Astrocyte of the hippocampus (primary cell): ENCODE measurements at places on chromosomes 2 and 18.
A peak's percentile ranks its signal among the peaks of the same experiment; 100 is the strongest.

DNA sequence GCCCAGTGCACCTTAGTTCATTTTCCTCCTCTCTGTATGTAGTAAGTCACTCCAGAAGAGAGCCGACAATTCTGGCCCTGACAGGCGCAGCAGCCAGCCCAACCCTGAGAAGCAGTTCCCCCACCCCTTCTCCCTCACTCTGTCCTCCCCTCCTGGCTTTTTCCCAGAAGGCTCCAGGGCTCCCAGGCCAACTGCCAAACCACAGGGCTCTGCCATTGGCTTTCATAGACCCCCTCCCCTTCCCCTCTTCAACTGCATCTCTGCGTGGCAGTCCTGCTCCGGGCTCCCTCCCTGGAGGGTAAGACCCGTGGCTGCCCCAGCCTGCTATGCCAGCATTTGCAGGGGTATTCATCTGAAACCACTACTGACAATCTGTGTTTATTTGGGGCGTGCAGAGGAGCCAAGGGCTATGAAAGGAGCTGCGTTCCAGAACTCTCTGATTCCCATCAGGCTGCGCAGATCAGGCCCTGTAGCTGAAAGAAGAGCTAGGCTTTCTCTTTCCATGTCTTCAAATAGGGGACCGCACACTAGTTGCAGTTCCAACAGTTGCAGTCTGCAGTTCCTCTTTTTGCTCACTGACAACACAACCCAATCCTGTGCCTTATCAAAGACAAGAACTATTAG lies 388.6 kb upstream of the TNP1 start:
- peak; percentile 98 for DNase-seq

DNA sequence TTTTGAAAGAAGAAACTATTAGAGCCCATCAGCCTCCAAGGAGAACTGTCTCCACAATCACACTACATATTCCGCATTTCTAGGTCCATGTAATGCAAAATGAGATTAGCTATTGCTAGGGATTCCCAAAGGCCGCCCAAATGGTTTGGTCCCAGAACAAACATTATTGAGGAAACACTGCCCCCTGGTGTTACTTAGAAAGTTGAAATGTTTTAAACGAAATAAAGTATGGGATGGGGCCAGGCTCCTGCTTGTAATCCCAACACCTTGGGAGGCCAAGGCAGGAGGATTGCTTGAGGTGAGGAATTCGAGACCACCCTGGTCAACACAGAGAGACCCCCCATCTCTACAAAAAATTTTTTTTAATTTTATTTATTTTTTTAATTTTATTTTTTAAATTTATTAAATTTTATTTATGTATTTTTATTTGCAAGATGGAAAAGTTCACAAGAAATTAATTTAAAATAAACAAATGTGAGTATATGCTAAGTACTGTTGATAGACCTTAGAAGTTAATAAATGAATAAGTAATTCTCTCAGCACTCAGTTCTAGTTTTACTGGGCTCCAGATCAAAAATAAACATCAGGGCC lies 5.5 kb downstream of the NHEJ1 start:
- DNase-seq: peak; percentile 83

DNA sequence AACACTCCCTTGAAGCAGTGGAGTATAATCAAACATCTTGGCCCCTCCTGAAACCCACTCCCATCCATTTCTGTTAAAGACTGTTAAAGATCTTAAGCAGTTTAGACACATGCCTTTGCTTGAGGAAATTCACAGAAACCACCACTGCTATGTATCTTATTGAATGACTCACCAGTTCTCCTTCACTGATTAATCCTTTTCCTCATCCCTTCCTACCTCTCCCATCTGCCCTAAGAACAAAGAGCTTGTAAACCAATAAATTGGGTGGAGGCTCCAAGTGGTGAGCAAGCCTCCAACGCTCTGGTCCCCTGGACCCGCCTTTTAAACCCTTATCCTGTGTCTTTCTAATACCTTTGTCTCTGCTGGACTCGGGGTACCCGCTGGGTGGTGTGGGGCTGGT lies 746.1 kb downstream of the LRP1B start:
- DNase-seq: peak; percentile 23

DNA sequence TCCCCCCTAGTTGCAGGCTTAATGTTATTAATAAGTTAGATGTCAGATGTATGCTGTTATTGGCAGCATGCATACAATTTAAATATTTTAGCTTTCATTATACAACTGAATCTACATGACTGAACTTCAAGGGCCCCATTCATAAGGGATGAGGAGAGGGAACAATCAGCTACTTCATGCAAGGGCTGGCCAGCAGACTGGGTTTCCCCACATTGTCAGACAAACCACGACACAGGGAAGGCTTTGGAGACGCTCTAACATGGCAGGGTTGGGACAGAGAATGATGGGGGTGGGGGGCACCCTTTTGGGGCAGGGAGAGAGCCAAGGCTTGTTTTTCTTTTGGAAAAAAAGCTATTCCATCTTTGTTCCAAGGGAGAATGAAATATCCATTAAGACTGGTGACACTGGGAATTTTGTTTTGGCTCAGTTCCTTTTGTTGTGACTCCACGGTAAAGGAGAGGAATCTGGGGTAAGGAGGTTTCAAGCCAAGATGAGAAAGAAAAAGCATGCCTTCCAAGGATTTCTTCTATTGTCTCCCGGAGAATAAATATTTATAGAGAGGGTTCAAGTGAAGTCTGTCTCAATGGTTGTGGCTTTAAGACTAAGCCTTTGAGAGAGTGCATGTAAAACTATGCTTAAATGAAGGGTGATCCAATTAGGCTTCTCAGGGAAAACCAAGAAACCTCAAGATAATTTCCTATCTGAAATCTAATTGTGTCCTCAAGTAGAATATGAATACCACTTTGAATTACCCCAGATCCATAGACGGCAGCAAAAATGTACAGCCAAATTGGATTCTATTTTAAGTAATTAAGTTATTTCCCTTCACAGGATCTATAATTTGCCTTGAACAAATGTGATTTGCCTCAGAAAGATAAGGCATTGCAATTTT lies 5.4 kb downstream of the CXCR4 start:
- DNase-seq: peak; percentile 70

DNA sequence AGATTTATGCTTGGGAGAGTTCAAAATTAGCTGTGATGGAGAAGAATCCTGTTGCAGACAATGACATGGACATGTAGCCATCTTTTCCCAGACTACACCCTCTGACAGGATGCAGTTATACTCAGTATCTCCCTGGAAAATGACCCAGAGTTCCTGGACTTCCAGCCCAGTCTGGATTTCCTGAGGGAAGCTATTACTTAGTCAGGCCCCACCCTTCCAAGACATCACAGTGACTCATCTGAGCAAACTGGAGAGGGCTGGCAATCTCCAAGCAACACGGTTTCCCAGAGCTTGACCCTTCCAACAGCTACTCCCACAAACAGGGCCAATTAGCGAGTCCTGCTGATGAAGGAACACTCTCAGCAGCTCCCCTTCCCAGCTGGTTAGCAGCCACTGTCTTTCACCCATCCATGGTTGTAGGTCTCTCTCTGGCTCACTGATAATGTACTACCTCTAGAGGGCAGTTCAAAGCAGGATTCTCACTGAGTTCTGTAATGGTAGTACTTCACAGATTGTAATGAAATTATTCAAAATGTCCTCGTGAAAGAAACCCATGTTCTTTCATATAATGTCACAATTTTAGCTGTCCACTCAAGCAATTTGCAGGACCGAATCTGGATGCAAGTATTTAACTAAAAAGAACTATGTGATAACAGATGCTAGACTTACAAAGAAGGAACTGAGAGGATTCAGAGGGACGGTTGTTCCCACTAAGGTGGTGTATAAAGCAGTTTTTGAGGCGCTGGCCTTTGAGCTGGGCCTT lies 110.2 kb downstream of the MDH1 start:
- peak; percentile 75 for DNase-seq

GRCh38 chr2:179946810-179947615 lies 60.1 kb downstream of the CWC22 start:
- no peak for DNase-seq

DNA sequence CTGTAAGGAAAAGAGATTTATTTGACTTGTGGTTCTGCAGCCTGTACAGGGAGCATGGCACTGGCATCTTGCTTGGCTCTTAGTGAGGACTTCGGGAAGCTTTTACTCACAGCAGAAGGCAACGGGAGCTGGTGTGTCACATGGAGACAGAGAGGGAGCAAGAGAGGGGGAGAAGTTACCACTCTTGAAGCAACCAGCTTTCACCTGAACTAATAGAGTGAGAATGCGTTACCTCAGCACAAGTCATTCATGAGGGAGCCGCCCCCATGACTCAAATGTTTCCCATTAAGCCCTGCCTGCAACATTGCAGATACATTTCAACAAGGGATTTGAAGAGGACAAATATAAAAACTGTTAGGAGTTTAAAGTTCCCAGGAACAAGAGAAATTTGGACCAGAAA lies 190.0 kb downstream of the CYRIA start:
- DNase-seq: peak; percentile 5

- DNase-seq: no peak
Observed at GRCh38 chr2:201344663-201345366, 12.3 kb downstream of the FLACC1 start.

GRCh38 chr2:235897992-235898391 lies 270.2 kb downstream of the GBX2 start:
- DNase-seq: no peak

GRCh38 chr2:25483607-25484266 lies 142.0 kb upstream of the DNMT3A start:
- DNase-seq: no peak

DNA sequence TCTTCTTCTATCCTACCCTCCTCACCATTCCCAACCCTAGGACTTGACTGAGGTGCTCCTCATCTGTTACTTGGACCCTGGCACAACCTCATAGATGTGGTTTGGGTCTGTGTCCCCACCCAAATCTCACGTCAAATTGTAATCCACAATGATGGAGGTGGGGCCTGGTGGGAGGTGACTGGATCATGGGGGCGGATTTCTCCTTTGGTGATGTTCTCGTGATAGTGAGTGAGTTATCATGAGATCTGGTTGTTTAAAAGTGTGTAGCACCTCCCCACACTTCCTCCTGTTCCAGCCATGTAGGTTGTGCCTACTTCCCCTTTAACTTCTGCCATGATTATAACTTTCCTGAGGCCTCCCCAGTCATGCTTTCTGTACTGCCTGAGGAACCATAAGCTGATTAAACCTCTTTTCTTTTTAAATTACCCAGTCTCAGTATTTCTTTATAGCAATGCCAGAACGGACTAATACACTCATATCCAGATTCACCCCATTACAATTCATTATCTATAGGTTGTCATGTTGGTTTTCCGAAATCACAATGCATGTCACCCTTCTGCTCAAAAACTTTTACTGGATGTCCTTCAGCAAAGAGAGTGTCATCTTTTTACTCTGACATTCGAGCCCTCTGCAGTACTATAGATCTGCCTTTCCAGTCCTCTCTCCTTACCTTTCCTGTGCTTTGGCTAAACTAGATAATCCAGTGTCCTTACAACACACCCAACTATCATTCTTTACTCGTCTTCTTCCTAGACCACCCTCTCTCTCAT lies 45.7 kb downstream of the APOB start:
- no peak for DNase-seq
